Aorta (tissue), 5 donors: ENCODE measurements at places on chromosomes 16 and 17. TPM values are rescaled to one million over a fixed set of nuclear protein-coding genes. Genes with fewer than 3 reads are reported as not detected.

BICDL2 gene
- 0.05 TPM for polyA plus RNA-seq

DNA sequence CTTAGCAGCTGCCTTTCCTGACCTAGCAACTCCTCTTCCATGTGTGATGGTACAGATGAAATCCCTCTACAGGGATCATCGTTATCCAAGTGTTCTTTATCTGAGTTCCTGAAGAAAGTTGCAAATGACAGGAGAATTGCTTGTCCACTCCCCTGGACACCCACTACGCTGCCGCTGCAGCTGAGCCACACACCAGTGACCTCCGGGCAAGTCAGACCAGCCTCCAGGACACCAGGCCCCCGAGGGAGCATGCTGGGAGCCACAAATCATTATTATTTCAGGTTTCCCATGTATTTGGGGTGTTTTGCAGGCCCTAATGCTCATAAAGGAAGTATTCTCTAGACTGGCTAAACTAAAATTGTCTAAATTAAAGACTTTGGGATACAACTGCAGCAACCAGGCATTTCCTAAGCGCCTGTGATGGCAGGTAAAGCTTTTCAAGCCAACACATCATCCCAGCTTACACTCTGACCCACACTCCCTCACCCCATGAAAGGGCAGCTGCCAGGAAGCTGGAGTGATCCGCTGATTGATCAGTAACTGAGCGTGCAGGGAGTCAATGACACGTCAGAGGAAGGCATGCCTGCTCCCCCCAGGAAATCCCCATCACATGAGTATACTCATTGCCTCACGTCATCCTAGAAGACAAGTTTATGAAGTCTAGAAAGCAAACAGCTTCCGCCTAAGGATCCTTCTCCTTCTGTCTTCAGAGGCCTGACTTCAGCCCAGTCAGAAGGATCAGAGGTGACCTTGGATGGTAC lies 14.4 kb downstream of the FA2H start:
- H3K4me3 ChIP-seq, result no peak overlapping the region
- no peaks in the 10 kb centered on the region for H3K4me1 ChIP-seq
- no peak overlapping the region for H3K27ac ChIP-seq
- DNase-seq, result peak; percentile 64

- no peak overlapping the region for H3K27ac ChIP-seq
- DNase-seq, result no peak
- no peaks in the 10 kb centered on the region for H3K27me3 ChIP-seq
- H3K4me1 ChIP-seq, result peaks cover 14% of the 10 kb centered on the region
Observed at GRCh38 chr16:48381201-48381600, 4.0 kb downstream of the SIAH1 start.

DNA sequence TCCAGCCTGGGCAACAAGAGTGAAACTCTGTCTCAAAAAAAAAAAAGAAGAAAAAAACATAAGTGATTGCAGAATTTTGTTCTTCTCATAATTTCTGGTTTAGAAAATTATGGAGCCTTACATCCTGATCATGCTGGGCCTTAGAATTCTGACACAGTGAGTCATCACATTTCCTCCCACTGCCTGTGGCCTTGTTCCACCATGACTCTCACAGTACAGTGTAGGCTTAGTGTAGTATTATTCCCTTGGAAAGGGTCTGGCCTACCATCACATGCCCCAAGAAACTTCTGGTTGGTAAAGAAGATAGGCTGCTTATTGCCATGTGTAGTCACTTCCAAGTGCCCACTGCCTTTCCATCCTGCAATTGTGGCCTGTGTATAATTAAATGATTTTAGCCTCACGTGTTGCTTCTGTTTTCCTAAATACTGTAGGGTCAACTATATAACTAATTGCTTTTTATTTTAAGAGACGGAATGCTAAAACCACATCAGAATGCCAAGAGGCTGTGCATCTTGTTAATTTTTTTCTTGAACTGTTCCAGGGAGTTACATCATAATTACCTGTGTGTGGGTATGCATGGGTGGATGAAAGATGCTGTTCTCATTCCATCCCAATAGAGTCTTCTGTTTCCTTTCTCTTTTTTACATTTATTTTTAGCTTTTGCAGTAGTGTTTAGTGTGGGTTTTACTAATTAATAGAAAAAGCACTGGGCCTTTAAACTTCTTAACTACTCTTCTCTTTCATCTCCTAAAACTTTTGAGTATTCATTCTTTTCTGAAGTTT lies 25.9 kb downstream of the OGFOD1 start:
- DNase-seq, result no peak
- peaks cover 8% of the 10 kb centered on the region for H3K36me3 ChIP-seq
- no peaks in the 10 kb centered on the region for H3K27me3 ChIP-seq
- no peak overlapping the region for H3K27ac ChIP-seq

CACNG1 gene
- 0.38 TPM for polyA plus RNA-seq

DNA sequence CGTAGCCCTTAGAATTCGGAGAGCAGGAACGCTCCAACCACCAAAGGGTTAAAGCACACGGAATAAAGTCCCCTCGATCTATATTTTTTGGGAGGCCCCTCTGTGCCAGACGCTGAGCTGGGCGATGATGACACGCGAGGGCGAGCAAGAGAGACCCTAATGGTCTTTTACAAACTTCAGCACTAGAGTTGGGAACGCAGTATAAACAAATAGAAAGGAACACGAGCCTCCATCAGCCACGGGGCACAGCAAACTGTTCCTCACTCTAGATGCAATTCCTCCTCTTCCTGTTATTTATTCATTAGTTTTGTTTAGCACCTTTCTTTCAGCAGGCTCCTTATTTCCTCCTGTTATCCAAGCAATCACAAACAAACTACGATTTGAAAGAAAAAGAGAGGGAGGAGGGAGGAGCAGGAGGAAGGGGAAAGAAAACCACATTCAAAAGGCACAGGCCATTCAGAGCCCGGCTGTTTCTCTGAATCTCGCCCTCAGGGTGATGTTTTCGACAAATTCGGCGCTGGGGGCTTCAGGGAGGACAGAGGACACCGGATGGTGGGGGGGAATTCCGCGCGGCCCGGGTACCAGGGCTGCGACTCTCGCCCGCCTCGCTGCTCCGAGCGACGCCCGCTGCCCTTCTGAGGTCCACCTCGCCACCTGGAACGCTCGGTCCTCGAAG lies 1.6 kb downstream of the TOX3 start:
- no peaks in the 10 kb centered on the region for H3K27me3 ChIP-seq
- no peak for DNase-seq
- peak overlapping the region; percentile 53 for H3K4me3 ChIP-seq
- no peak overlapping the region for H3K27ac ChIP-seq
- H3K4me1 ChIP-seq, result peaks cover 2% of the 10 kb centered on the region

DNA sequence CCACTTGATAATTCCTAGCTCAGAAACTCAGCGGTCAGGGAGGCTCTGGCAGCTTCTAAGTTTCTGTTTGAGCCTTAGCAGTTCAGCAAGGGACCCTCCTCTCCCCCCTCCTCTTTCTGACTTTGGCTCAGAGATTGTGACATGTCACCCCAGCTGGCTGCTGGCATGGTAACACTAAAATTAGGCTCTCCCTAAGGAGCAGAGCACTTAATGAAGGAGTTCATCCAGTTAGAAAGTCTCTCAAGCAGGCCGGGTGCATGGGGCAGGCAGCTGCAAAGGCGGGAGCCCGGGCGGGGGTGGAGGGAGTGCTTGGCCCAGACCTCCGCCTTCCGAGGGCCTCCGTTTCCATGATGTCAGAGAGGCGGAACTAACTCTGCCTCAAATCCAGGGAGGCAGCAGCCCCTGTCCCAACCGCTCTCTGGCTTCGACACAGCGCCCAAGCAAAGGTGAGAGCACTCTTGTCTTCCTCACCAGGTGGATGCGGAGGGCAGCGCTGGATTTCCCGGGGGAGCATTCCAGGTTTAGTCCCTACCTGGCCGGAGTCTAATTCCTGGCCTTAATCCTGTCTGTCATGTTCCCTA lies 128.0 kb upstream of the PLCG2 start:
- H3K36me3 ChIP-seq, result no peaks in the 10 kb centered on the region
- DNase-seq, result peak; percentile 71
- no peak overlapping the region for H3K4me3 ChIP-seq

CSH2 gene
- not detected for polyA plus RNA-seq

CD79B gene
- 0.50 TPM for polyA plus RNA-seq

GRCh38 chr17:13593757-13594156 lies 8.0 kb downstream of the HS3ST3A1 start:
- H3K27ac ChIP-seq, result no peak overlapping the region
- H3K4me1 ChIP-seq, result no peaks in the 10 kb centered on the region
- no peak overlapping the region for H3K4me3 ChIP-seq
- DNase-seq, result no peak

DNA sequence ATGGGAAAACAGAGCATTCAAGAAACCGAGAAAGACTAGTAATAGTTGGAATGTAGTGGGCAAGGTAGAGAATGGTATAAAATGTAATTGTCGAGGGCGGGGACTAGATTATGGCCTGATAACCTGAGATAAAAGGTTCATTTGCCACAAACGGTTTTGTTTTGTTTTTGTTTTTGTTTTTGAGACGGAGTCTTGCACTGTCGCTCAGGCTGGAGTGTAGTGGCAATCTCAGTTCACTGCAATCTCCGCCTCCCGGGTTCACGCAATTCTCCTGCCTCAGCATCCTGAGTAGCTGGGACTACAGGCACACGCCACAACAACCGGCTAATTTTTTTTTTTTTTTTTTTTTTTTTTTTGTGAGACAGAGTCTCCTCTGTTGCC lies 1.4 kb downstream of the NEK8 start:
- H3K4me1 ChIP-seq, result no peaks in the 10 kb centered on the region
- no peaks in the 10 kb centered on the region for H3K36me3 ChIP-seq
- no peaks in the 10 kb centered on the region for H3K27me3 ChIP-seq
- H3K4me3 ChIP-seq, result no peak overlapping the region

DNA sequence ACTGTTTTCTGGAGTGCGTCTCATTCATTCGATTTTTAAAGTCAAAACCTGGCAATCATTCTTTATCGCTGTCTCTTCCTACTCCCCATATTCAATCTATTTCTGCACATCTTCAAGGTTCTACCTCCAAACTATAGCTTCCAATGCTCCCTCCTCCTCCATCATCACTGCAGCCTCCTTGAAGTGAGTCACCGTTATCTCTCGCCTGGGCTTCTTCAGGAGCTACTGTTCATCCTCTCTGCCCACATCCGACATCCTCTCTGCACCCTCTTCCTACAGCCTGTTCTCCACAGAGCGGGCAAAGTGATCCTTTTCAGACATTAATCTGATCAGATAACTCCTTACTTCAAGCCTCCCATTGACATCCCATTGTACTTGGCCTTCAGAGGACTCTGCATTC lies 144.2 kb upstream of the DNAH9 start:
- H3K4me3 ChIP-seq, result no peak overlapping the region
- no peak for DNase-seq
- H3K27me3 ChIP-seq, result no peaks in the 10 kb centered on the region
- no peaks in the 10 kb centered on the region for H3K4me1 ChIP-seq
- no peak overlapping the region for H3K27ac ChIP-seq
- no peaks in the 10 kb centered on the region for H3K36me3 ChIP-seq
